ENCODE measurements at places on chromosomes 2 and 18.

DNA sequence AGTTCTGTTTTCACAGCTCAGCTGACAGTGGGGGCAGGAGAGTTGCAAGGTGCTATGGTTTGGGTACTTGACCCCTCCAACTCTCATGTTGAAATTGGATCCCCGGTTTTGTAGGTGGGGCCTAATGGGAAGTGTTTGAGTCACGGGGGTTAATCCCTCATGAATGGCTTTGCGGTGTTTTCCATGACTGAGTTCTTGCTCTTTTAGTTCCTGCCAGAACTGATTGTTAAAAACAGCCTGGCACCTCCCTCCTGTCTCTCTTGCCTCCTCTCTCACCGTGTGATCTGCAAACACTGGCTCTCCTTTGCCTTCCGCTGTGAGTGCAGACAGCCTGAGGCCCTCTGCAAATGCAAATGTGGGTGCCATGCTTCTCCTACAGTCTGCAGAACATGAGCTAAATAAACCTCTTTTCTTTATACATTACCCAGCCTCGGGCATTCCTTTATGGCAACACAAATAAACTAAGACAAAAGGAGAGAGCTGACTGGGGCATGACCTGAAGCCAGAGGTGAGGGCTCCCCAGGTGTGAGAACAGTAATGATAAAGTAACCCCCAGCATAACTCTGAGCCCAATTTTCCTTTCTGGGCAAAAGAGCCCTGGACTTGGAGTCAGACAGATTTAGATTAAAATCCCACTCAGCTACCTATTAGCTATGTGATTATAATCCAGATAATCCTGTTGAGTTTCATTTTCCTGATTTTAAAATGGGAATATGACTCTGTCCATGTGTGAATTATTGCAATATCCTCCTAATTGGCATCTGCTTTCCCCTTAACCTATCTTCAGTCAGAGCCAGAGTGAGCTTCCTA, 64.9 kb upstream of the CAPN13 start:
- DNase-seq: no peak

GRCh38 chr2:23574919-23575654, 190.1 kb downstream of the KLHL29 start:
- no peak for DNase-seq

DNA sequence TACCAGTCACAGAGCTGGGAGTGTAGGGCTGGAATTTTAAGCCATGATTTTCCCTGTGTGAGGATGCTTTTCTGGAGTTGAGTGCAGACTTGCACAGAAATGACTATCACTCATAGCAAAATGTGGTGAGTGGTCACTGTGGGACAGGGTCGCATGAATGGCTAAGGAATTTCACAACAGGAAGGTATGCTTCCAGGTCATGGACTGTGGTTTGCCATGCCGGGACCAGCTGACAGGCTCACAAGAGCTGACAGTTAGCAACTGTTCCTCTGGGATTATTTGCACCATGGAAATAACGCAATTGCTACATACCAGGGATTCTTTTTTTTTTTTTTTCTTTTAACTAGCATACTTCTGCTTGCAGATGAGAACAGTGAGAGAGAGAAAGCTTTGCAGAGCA, 3.8 kb upstream of the UXS1 start:
- DNase-seq: no peak

GRCh38 chr2:74768401-74768914, 65.5 kb upstream of the HK2 start:
- DNase-seq: no peak

DNA sequence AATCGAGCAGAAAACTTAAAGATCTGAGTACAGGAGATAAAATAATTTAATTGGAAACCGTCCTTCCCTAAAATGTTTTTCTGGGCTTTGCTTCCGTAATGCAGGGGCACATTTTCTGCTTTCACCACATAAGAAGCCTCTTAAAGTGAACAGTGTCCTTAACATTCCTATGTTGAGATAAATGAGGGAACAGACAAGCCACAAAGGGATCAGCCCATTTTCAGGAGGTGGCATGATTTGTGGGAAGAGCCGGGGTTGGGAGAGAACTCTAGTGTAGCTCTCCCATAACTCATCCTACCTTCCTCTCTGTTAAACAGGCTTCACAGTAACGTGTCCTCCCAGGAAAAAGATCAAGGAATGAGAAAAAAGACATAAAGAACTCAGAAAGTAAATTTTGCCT, 56.9 kb upstream of the ACVR1C start:
- DNase-seq: no peak

- no peak for DNase-seq
These were observed 32.8 kb upstream of the NYAP2 start for GRCh38 chr2:225366731-225367130.

DNA sequence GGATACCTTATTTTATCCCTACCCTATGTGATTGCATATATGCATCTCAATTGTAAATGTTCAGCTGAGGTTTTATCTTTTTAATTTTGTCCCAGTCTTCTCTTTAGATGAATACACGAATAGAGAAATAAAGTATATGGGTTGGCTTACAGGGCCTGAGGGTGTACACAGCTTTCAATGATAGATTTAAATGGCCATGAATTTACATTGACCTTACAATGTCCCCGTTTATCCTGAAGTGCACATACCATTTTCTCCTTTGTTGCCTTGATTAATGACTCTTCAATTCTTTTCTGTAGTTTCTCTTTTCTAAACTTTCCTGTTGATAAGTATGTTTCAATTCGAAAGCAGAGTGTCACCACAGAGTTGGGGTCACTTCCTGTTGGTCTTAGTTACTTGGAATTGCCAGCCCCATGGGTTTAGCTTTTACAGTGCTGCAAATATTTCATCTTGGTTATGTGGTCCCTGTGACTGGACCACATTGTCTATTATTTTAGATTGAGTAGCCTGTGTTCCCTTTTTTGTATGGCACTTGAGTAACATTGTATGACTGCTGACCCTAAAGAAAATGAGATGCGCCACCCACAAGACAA, 1616.3 kb upstream of the ACVR2A start:
- DNase-seq: no peak

GRCh38 chr2:38553554-38553953, 49.2 kb downstream of the HNRNPLL start:
- no peak for DNase-seq

DNA sequence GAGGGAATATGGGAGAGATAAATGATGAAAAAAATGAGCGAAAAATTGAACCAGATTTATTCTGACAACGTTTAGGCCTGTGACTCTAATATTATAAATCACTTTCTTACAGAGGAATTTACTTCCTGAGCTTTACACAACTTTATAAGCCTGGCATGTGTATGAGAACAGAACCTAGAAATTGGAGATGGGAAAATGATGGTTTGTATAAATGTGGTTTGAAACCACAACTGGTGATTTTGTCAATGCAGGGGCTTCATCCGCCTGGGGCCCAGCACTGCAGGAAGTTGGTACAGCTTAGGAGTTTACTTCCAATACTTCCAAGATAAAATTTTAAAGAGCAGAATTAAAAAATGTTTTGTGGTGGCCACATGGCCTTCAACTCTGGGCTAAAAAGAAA, 82.3 kb downstream of the VAPA start:
- no peak for DNase-seq
